ENCODE measurements at places on chromosomes 6 and 20.

GRCh38 chr6:100810015-100810414 is 71.1 kb downstream of the ASCC3 start:
- no peak for DNase-seq

DNA sequence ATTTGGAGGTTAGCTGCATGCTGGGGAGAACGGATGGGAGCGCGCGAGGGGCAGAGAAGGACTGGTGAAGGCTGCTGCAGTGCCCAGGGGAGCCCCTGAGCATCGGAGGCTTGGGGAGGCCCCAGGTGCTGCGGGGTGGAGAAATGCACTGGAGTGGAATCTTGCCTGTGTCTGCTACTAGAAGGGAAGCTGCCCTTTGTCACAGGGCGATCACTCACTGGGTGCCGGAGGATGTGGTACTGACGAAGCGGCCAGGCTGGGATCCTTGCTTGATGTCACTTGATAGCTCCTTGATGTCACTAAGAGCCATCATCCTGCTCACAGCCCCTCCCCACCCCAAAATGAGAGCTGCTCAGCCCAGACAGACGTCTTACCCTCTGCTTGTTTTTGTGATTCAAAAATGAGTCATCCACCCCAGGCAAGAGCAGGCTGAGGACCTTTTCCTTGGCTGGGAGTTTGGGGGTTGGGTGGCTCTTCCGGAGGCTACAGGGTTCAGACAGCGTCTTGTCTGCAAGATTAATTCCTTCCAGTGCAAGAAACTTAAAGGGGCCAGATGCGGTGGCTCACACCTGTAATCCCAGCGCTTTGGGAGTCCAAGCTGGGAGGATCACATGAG is 62.6 kb upstream of the PMEPA1 start:
- no peak for DNase-seq

DNA sequence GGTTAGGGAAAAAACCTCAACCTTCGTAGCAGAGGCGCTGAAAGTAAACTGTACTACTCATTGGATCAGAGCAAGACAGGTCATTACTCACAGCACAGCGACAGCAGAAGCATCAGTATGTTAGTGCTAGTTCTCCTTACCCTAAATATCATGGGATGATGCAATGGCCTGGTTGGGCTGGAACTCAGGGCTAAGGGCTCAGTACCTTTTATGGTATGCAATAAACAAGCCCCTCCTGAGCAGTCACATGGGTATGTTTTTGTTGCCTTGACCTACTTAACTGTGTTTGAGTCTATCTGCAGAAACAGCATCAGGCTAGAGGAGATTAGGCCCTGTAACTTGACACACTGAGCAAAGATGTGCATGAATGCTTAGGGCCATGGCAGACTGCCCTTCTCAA is 369.4 kb upstream of the IMPG1 start:
- DNase-seq: no peak

- DNase-seq: no peak
Observed at GRCh38 chr20:24950128-24950835, 1.2 kb downstream of the CST7 start.

GRCh38 chr6:159481897-159482296 is 211.1 kb downstream of the SOD2 start:
- no peak for DNase-seq

DNA sequence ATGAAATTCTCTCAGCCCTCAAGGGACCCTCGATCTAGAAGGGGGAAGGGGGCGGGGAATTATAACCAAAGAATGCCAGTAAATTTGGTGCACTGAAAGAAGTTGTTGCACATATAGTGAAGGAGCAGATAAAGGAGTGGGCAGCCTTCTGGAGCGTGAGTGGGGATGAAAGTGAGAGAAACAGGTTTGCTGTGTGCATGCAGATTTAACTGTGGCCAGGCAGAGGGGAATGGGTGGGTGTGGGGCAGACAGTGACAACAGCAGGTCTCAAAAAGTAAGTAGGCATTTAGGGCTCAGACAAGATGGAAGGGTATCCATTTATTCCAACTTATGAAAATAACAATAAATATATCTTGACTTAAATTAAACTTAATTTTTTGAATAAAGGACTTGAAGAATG is 149.1 kb downstream of the KCNQ5 start:
- DNase-seq: no peak

DNA sequence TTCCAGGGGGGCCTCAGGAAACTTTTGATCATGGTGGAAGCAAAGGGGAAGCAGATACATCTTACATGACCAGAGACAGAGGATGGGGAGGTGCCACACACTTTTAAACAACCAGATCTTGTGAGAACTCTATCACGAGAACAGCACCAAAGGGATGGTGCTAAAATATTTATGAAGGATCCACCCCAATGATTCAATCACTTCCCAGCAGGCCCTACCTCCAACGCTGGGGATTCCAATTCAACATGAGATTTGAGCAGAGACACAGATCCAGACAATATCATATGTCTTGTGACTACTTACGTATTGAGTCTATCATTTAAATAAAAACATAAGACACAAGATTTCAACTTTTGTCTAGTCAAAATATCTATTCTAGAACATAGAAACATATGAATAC is 351.9 kb downstream of the EPM2A start:
- DNase-seq: no peak

DNA sequence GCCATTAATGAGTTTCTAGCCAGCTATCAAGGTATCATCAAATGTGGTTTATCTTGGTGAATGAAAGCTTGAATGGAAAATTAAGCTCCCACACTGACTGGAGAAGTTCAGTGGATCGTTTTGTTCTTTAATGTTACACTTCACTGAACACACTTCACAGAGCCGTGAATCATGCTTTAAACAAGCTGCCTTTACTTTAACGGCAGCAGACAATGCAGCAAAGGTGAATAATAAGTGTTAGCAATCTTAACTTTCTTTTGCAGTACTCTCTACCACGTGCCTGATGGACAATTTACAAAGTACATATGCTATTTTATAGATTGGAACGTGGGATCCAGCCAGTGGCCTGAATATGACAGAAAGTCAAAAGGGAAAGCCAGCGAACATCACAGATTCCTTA is 424.5 kb downstream of the GRIK2 start:
- DNase-seq: no peak

Measured in activated CD8-positive, alpha-beta memory T cell treated with anti-CD3 and anti-CD28 coated beads for 4 hours (primary cell).